Chondrocyte (in vitro differentiated cells): ENCODE measurements at places on chromosomes 7 and 10. TPM values are rescaled to one million over a fixed set of nuclear protein-coding genes. Genes with fewer than 3 reads are reported as not detected.

- DNase-seq, result no peak
These were observed 61.7 kb upstream of the TARP start for GRCh38 chr7:38335128-38335491.

DNA sequence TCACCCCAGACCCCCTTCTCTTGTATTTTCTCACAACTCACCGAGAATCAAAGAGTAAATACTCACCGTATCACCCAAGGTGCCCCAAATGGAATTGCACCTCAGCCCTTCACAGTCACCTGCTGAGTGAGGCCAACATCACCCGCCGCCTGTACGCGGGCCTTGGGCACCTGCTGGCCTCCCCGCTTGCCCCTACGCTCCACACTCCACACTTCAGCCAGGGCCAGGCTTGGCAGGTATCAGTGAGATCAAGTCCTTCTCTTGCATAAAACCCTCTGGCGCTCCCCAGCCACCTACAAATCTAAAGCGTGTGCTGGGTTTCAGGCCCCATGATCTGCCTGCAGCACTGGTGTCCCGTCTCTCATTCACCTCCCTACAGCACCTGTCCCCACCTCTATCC lies 300.6 kb downstream of the GFRA1 start:
- DNase-seq, result no peak

DNA sequence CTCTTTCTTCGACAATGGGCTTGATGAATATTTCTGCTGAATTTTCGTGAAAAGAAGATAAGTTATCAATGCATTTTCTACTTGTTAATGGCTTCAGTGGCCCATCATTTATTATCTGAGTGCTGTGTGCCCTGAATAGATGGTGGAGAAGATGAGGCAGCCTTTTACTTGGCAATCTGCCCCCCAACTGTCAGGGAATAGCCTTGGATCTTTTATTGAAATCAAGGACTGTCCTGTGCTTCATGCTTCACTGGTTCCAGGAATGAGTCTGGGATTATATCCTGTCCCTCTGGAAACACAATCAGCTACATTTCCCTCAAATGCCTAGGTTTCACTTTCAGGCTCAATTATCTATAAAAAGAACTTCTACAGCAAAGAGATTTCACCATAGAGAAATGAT lies 75.9 kb upstream of the NXPH1 start:
- no peak for DNase-seq

- DNase-seq, result no peak
These were observed 13.3 kb upstream of the SYPL1 start for GRCh38 chr7:106125417-106125816.

- DNase-seq, result no peak
These were observed 58.9 kb downstream of the PIP4K2A start for GRCh38 chr10:22655312-22655981.

- no peak for DNase-seq
These were observed 629.7 kb upstream of the FZD8 start for GRCh38 chr10:36271627-36272340.

GRCh38 chr7:113134025-113134424 lies 15.7 kb upstream of the SMIM30 start:
- DNase-seq, result no peak

DNA sequence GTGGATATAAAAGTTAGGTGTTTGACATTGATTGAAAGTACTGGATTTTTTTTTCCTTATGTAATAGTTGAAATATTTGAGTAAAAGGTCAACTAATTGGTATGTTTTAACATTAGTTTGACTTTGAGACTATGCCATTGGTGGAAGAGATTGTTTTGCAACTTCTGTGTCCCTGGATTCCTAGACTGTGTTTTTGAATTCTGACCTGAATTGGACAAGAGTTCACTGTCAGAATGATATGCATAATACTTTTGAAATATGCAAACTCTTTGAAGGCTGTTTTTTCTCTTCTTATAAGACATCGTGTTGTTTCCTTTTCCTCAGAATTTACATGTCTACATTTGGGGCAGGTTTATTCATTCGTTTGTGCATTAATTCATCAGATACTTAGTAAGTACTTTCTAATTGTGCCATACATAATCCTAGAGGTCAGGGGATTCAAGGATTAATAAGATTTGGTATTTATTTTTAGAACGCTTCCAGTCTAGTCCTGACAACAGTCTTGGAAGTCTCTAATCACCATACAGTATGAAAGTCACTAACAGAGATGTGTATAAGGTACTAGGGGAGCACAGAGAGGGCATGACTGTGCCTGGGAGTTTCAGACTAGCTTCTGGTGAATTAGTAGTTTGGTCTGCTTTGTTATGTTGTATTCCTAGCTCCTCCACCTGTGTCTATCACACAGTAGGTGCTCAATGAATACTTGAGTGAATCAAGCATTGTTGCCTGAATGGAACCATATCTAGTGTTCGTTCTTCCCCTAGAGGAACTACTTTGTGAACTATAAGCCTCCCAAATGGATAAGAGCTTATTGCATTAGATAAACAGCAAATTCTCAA lies 49.2 kb downstream of the AGK start:
- DNase-seq, result no peak

GRCh38 chr10:122102146-122102868 lies 113.3 kb downstream of the TACC2 start:
- DNase-seq, result no peak

- DNase-seq, result no peak
These were observed 43.7 kb downstream of the CPXM2 start for GRCh38 chr10:123847686-123848432.

The PLXNA4 gene
- 11.3 to 57.7 TPM (median 13.0 TPM) in 3 replicates for total RNA-seq

The CPN1 gene
- not detected in 3 replicates for total RNA-seq

DNA sequence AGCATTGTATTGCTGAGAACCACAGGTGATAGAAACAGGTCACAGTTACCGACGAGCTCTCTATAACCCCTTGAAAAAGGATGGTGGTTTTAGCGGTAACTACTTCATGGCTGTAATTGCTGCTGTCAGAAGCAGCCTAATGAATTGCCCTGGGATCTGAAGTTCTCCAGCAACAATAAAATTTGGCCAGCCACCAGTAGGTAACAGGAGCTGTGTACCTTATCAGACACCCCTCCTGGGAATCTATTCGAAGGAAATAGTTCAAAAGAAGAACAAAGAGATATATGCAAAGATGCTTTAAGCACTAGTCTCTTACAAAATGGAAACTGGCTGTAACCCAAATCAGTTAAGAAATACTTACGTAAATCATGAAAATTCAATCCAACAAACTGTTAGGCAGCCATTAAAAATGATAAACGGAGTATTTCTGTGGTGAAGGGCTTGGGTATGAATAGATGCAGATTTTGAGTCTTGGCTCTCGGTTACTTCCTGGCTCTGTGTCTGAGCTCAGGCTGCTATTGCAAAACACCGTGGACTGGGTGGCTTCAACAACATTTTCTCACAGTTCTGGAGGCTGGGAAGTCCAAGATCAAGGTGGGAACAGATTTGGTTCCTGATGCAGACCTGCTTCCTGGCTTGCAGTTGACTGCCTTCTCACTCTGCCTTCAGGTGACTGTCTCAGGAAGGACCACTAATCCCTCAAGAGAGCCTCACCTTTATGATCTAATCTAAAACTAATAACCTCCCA lies 1.6 kb downstream of the MSRB2 start:
- no peak for DNase-seq

DNA sequence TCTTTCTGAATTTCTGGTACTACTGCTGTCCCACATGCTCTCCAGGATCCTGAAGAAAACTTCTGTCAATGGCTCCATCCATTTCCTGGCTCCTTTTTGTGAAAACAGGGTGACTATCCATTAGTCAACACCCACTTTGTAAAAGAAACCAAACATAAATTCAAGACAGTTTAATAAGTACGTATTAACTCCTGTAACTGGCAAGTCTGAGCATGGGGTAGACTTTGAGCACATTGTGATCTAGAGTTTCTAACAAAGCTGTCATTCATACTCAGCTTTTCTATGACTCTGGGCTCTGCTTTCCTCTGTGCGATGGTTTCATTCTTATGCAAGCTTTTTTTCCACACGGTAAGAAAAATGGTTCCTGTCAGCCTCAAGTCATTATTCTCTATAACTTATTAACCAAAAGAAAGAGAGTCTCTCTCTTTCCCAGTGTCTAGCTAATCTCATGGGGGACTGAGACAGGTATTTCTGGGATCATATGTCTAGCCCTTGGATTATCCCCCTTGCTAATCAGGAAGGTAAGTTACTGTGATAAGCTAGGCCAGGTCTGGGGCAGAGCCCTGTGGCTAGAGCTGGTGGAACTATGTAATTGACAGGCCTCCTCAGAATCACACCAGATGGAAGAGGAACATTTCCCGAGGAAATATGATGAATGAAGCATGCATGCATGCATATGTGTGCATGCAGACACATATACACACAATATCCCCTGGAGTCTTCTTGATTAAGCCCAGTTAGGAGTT lies 98.5 kb downstream of the GNAI1 start:
- DNase-seq, result no peak

DNA sequence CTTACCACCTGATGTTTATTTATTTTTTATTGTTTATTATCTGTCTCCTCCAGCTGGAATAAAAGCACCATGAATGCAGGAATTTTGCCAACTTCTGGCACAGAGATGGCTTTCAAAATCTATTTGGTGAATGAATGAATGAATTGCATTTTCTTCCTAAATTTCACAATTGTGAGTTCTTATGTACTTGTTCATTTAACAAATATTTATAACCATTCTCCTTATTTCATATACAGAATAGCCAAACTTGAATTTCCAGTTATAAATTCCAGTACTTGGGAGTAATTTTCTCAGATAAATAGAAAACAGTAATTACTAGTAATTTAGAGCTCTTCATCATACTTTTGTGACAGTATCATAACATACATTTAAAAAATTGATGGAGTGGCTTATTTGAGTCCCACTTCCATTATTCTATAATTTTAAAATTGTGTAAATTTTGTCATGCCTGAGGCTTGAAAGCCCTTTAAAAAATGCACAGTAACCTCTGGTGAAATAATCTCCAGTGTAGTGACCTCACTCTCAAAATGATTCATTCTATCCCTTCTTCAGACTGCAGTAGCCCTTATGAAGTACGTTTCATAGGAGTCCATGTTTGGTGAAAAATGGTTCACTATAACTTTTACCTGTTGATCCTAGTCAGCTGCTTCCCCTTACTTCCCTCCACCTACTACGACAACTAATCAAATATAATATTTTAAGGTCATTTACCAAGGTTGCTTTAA lies 40.0 kb upstream of the SRI start:
- DNase-seq, result no peak

- DNase-seq, result no peak
These were observed 112.4 kb downstream of the ST7 start for GRCh38 chr7:117065571-117066150.

The MRPS24 gene
- total RNA-seq, result 70.2 to 76.9 TPM (median 72.9 TPM) in 3 replicates

DNA sequence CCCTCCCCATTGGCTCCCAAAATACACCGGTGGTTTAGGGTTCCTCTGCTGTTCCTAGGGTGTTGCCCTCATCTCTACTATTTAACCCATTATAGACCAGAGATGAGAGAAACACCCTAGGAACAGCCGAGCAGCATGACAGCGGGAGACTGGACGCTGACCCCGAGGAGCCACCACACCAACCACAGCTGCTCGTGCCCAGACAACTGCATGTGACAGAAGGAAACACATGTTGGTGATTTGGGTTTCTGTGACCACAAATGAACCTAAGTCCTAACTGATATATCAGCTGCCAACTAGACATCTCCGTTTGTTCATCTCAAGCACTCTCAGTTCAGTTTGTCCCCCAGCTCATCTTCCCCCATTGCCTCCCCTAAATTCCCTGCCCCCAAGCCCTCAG lies 13.4 kb downstream of the CFAP43 start:
- DNase-seq, result no peak

DNA sequence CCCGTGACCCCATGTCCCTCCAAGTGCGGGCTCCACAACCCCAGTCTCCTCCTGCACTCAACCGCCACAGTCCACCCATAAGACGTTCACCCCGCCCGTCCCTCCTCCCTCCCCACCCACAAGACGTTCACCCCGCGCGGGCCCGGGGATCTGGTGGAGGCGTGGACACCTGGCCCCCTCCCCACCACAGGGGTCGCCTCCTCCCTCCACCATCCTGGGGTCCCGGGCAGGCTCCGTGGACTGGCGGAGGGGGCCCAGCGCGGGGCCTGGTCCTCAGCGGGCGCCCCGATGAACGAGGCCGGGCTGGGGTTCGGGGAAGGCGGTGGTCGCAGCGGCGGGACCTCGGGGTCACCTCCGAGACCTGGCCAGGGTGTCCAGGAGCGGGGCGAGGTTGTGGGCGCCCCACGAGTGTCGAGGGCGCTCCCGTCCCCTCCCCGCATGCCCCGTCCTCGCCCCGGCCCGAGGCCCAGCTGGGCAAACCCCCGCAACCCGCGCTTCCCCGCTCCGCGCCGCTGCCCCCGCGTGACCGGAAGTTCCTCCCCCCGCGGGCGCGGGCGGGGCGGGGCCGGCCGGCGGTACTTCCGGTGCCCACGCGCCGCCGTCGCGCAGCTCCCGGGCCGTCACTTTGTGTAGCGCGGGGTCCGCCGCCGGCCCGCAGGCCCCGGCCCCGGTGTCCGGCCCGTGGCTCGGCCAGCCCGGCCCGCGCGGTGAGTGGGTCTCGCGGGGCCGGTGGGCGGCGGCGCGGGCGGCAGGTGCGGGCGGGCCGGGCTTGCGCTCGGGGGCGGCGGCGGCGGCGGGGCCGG lies at the start of gene ZNF316:
Gene ZNF316 (plus strand): TSS at position 578 of the 803 bp plus-strand sequence. CDS start 5,092 bp downstream, outside the sequence.
- DNase-seq, result no peak

GRCh38 chr7:36036590-36036989 lies 116.5 kb upstream of the EEPD1 start:
- no peak for DNase-seq

The EMX2 gene
- 4.7 TPM in 1 of 3 replicates, not detected in the others for total RNA-seq

GRCh38 chr7:41425926-41426325 lies 277.0 kb downstream of the INHBA start:
- no peak for DNase-seq

The MRPS33 gene
- total RNA-seq, result 27.9 to 36.2 TPM (median 29.4 TPM) in 3 replicates

The LLCFC1 gene
- total RNA-seq, result not detected in 3 replicates

The SCD gene
- total RNA-seq, result 54.4 to 74.1 TPM (median 72.2 TPM) in 3 replicates
